ENCODE measurements at places on chromosomes 11 and 22.

GRCh38 chr11:32023370-32024305, 67.2 kb upstream of the RCN1 start:
- no peak for DNase-seq

GRCh38 chr11:122339436-122340060, 223.5 kb upstream of the BLID start:
- no peak for DNase-seq

DNA sequence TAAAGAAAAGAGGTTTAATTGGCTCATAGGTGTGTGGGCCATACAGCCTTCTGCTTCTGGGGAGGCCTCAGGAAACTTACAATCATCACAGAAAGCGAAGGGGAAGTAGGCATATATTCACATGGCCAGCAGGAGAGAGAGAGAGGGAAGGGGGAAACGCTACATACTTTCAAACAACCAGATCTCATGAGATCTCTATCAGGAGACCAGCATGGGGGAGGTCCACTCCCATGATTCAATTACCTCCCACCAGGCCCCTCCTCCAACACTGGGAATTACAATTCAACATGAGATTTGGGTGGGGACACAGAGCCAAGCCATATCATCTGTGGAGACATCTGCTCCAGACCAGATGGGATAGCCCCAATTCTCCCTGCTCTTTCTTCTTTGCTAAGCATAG, 866.0 kb downstream of the BRD1 start:
- DNase-seq: peak; percentile 17

GRCh38 chr11:78656327-78656726, 81.7 kb upstream of the NARS2 start:
- DNase-seq: no peak

DNA sequence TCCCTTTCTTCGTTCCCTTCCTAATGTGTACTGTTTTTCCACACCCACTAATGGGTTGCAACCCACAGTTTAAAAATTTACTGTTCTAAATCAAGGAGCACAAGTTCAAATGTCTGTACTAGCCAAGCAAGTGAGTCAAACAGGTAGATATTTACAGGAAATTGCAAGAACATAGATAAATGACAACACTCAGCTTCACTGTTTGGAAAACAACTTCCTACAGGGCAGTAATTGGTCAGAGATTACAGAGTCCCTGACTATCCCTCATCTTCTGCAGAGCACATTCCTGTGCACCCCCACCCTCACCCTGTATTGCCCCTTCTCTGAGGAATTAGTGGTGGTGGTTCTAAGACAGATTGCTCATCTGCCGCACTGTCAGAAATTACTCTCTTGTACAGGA, 1.9 kb downstream of the SERPING1 start:
- DNase-seq: no peak

GRCh38 chr11:77542296-77542695, 47.5 kb upstream of the AQP11 start:
- no peak for DNase-seq

- DNase-seq: no peak
Measured at GRCh38 chr11:99535406-99535805, 514.7 kb downstream of the CNTN5 start.
